NCI-H1092 (cell line): ENCODE measurements at places on chromosomes 12 and 14.

DNA sequence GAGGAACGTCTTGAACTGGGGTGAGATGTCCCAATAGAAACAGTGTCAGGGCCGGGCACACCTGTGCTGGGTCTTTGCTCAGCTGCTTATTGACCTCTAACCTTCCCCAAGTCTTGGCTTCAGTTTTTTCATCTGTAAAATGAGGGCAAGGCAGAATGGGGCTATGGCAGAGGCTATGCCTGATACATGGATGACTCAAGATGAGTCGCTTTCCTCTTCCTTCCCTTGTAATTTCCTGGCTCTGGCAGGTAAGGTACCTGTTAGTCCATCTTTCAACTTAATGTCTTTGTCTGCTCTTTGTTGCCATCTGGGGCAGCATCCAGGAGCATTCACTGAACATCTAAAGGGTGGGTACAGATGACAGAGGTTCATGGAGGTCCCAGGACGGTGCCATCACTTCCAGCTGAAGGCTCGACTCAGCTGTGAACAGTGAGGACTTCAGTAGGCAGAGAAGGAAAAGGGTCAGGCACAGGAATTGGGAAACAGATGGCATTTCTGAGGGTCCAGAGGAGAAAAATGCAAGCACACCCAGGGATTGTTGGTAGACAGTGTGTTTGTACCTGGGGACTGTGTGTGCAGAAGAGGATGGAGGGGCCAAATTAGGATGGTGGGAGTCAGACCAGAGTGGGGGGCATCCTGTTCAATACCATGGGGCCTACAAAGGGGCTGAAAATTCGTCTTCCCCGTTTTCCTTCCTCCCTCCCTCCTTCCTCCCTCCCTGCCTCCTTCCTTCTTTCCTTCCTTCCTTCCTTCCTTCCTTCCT, 268.3 kb downstream of the VRK1 start:
- no peak for DNase-seq

GRCh38 chr14:75399843-75400775, 27.7 kb upstream of the JDP2 start:
- DNase-seq = peak; percentile 96

DNA sequence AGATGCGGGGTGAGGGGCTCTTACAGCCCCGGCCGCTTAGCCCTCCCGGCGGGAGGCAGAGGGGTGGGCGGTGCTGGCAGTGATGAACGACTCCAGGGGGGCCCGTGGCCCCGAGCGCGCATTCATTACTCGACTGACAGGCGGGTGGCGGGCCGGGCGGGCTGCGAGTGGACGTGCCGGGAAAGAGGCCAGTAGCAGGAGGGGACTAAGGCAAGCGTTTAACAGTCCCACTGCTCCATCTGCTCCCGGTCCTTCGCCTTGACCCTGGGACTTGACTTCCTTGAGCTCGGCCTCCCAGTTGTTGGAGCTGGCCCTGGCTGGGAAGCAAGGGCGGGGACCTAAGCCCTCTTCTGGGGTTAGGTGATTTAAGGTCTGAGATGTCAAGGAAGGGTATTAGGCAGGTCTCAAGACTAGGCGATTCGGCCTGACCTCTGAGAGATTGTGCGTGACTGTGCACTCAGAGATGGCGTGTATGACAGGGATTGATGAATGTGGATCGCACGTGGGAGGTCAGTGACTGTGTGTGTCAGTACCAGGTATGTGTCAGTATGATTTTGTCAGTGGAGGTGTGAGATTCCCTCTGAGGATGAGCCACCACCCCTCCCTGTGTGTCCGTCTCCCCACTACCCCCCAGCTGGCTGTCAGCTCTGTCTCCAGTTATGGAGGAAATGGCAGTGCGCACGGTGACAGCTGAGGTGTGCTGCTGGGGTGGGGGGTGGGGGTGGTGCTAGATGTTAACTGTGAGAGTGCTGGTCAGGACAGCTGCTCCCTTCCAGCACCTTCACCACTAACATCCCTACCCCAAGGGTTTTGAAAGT, 3.6 kb upstream of the DNAJC22 start:
- DNase-seq = no peak

DNA sequence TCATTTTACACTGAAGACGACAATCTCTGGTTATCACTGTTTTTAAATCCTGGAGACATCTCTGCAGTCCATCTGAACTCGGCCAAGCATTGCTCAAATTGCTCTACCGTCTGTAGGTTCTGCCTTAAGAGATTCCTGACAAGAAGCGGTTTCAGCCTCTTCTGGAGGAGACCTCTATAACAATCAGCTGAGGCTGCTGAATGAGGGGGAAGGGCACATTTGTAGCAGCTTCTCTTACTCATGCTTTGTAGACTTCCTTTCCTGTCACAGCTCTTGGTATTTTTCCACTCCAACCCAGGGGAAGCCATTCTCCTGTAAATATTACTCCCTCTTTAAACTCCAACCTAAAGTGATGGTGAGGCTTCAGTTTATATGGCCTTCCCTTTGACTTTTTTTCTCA, 3.0 kb downstream of the ARG2 start:
- no peak for DNase-seq

DNA sequence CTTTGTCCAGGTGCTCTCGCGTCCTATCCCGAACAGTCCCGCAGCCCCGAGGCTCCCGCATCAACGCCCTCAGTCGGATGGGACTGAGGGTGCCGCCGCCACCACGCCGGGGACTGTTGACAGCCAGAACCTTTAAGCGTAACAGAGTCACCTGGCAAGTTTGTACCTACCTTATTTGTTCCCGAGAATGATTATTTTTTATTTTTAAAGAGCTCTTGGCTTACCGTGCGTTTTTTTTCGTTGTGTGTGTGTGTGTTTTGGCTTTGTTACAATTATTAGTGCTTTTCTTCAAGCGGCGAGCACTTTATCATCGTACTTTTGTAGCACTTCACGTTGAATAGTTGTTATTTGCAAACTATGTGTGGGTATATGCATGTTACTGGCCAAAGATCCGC, 463 bp downstream of the COA8 start:
- DNase-seq = no peak

DNA sequence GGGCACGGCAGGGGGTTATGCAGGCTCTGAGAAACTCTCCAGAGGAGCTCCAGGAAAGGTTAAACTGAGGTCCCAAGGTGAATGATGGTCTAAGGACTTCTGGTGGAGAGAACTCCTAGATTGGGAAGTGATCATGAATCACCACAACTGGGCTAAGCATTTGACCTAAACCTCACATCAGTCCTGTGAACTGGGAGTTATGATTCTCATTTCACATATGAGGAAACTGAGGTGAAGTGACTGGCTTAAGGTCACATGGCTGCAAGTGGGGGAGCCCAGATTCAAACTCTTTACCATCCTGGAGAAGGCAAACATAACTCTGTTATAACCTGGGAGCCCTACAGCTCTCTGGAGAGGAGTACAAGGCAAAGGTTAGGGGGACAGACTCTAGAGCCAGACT, 4.2 kb downstream of the RARG start:
- DNase-seq = no peak

GRCh38 chr12:76627346-76628135, 68.0 kb upstream of the OSBPL8 start:
- DNase-seq = no peak

GRCh38 chr12:9071518-9071917, 44.2 kb downstream of the A2M start:
- DNase-seq = no peak

DNA sequence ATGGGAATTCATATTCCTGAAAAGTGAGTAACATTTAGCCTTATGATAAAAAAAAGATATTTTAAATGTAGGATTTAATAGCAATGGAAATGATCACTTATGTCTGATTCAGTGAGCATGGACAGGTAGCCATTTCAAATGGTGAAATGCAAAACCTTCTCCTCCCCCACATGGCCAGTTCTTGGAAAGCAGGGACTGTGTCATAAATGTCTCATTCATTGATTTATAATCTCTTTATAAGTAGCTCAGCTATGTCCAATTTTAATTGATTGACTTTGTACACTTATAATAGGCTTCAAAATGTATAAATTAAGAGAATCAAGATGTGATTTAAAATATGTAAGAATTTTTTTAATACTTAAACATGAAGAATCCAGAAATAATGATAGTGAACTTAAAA, 24.6 kb upstream of the SCFD1 start:
- no peak for DNase-seq

DNA sequence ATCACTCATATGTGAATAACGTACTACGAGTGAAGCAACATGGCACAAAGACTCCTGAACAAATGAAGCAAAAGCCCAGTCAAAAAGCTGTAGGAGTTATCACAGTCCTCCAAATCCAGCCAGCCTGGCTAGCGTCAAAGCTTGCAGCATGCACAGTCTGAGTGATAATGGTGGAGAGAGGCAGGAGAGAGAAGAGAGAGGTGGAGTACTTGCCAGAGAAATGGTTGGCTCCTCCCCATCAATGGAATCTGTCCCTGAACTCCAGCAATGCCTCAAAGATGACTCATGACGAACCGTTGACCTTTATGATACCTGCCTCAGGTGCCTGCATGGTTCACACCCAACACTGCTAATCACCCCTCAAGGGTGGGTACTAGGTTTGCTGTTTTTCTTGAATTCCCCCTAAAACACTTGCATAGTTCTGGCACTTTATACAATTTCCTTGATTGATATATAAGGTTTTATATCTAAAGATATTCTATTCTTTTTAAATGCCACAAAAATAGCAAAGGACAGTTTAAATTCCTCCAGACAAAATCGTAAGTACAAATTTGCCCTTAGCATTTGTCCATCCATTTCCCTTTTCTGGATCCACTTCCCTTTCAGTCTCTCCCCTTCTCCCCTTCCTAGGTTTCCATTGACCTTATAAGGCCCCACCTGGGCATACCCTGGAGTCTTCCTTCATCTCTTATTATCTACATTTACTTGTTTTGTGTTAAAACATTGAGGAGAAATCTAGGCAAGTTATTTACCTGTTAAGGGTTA, 10.2 kb downstream of the ARHGDIB start:
- no peak for DNase-seq

DNA sequence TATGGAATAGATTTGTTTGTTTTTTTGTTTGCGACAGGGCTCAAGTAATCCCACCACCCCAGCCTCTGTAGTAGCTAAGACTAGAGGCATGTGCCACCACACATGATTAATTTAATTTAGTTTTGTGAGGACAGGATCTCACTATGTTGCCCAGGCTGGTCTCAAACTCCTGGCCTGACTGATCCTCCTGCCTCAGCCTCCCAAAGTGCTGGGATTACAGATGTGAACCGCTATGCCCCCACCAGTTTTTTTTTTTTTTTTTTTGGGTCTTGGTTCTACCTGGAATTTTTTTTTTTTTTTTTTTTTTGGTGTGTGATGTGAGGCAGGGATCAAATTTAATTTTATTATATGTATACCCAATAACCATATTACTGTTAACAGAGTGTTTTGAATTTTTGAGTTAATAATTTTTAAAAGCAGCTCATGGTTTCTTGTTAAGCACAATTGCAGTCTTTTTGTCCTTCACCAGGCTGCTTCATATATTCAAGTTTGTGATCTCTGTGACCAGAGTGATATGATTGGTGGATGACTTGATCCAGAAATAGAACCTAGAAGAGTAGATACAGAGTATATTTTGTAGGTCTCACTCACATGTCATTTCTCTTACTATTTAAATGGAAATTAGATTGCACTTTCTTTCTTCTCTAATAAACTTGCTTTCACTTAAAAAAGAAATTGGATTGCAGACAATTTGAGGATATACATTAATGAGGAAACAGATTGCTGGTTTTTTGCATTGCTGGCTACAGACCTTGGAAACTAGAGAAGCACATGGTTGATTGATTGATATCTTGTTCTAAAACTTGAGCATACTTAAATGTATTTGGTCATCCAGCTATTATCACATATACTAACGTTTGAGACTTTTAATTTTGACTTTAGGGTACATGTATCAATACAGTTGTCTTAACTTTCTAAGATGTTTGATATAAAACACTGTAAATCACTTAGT, 13.2 kb downstream of the ADIPOR2 start:
- no peak for DNase-seq

- peak; percentile 3 for DNase-seq
Measured at GRCh38 chr12:12081836-12082497, 11.2 kb downstream of the BCL2L14 start.

DNA sequence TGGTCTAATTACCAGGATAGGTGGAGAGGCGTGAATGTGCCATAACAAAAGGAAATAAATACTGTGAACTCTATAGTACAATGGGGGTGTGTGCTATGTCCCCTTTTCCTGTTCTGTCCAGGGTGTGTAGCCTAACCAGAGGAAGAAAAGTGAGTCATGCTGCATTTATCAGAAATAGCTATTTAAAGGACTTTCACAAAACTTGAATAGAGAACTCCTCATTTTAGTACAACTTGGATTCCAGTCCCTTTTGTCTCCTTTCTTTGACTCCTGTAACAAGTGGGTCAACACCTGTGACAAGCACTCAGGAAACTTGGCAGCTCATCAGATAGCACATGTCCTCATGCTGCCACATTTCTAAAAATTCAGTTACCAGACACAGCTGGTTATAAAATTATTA, 123.4 kb downstream of the CCDC91 start:
- no peak for DNase-seq

- no peak for DNase-seq
Measured at GRCh38 chr14:21070610-21071224, 613 bp downstream of the ARHGEF40 start.

- no peak for DNase-seq
Measured at GRCh38 chr12:6697584-6698351, 2.8 kb downstream of the PIANP start.

GRCh38 chr14:85534458-85535293, 4.7 kb downstream of the FLRT2 start:
- no peak for DNase-seq

- no peak for DNase-seq
Measured at GRCh38 chr14:89107626-89108025, 283.2 kb downstream of the TTC8 start.

- DNase-seq = no peak
Measured at GRCh38 chr12:93894391-93895088, 217.4 kb downstream of the CRADD start.

- no peak for DNase-seq
Measured at GRCh38 chr14:34275078-34275477, 187.0 kb downstream of the SPTSSA start.

GRCh38 chr12:100820314-100820713, 25.7 kb downstream of the ANO4 start:
- DNase-seq = no peak

- DNase-seq = no peak
Measured at GRCh38 chr14:19918553-19919264, 1.7 kb upstream of the OR4K5 start.

GRCh38 chr12:10310926-10311720, 3.5 kb downstream of the KLRD1 start:
- no peak for DNase-seq

- no peak for DNase-seq
Measured at GRCh38 chr14:27278341-27278740, 680.5 kb upstream of the NOVA1 start.

DNA sequence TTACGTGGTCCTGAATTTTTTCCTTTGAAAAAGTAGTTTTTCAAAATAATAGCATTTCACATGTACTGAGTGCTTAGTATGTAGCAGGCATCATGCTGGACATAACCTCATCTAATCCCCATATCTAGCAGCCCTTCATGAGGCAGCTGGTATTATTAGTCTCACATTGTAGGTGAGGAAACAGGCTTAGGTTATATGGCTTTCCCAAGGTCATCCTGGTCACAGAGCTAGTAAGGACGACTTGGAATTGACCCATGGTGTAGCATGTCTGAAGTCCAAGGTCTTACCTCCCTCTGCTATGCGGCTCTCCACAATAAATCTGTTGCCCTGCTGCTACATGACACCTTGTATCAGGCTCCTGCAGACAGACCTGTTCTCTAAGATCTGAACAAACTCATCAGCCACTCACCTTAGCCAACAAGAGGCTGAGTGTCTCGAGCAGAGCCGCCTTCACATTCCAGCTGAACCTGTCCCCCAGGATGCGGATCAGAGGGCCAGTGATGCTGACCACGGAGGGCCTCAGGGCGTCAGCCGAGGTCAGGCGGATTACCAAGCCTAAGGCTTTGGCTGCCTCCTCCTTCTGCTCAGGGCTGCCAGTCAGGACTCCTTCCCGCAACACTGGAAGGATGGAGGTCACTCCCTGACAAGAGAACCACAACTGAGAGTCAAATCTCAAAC, 19.7 kb upstream of the RAB35 start:
- no peak for DNase-seq
